Epithelial cell of alveolus of lung (primary cell): ENCODE measurements at places on chromosomes 2 and 18. TPM values are rescaled to one million over a fixed set of nuclear protein-coding genes. Genes with fewer than 3 reads are reported as not detected.

The SAG gene
- not detected in 2 replicates for total RNA-seq

The ZNF2 gene
- 2.8 and 3.3 TPM in 2 replicates for total RNA-seq

The NEU2 gene
- not detected in 2 replicates for total RNA-seq

The SIGLEC15 gene
- total RNA-seq, result 1.0 TPM in 1 of 2 replicates, not detected in the other

The ACMSD gene
- total RNA-seq, result not detected in 2 replicates

The ASPRV1 gene
- total RNA-seq, result 0.26 and 3.4 TPM in 2 replicates

The KCNG2 gene
- total RNA-seq, result 4.7 and 18.8 TPM in 2 replicates

The MOCOS gene
- total RNA-seq, result 1.3 and 1.4 TPM in 2 replicates

The AGXT gene
- total RNA-seq, result not detected in 2 replicates

The GPAT2 gene
- total RNA-seq, result 0.08 and 4.9 TPM in 2 replicates

The UCN gene
- total RNA-seq, result 1.0 and 11.3 TPM in 2 replicates

The SERPINB12 gene
- total RNA-seq, result not detected in 2 replicates

The OSBPL1A gene
- 21.2 and 23.5 TPM in 2 replicates for total RNA-seq

The DNAH7 gene
- total RNA-seq, result 0.08 and 1.3 TPM in 2 replicates

The EVX2 gene
- total RNA-seq, result not detected in 2 replicates

The ARHGAP28 gene
- 5.3 and 33.8 TPM in 2 replicates for total RNA-seq

The ZCCHC2 gene
- total RNA-seq, result 3.4 and 5.7 TPM in 2 replicates

The TGIF1 gene
- total RNA-seq, result 84.1 and 113 TPM in 2 replicates

The SCYGR4 gene
- total RNA-seq, result not detected in 2 replicates

The UGT1A5 gene
- total RNA-seq, result not detected in 2 replicates

The HDHD2 gene
- total RNA-seq, result 16.1 and 16.9 TPM in 2 replicates

The SCYGR8 gene
- not detected in 2 replicates for total RNA-seq

The CREB1 gene
- total RNA-seq, result 28.2 and 29.4 TPM in 2 replicates

The GALNT5 gene
- 5.3 and 7.6 TPM in 2 replicates for total RNA-seq

The CYP27A1 gene
- total RNA-seq, result 13.3 and 30.4 TPM in 2 replicates

The FSHR gene
- total RNA-seq, result not detected in 2 replicates

The ASAP2 gene
- total RNA-seq, result 7.2 and 16.2 TPM in 2 replicates

The FAM136A gene
- 26.1 and 30.9 TPM in 2 replicates for total RNA-seq

The UGT1A4 gene
- not detected in 2 replicates for total RNA-seq

The RAB27B gene
- 0.08 and 7.5 TPM in 2 replicates for total RNA-seq

The KRTCAP3 gene
- total RNA-seq, result 2.7 TPM in 1 of 2 replicates, not detected in the other

The CHRND gene
- 2.7 TPM in 1 of 2 replicates, not detected in the other for total RNA-seq
